ENCODE measurements at places on chromosomes 3 and 15. TPM values are rescaled to one million over a fixed set of nuclear protein-coding genes. Genes with fewer than 3 reads are reported as not detected.

Gene TMIE
- not detected for total RNA-seq

Gene PLSCR5
- total RNA-seq, result not detected

Gene FSD2
- 58.8 TPM for total RNA-seq

Gene CD80
- total RNA-seq, result 0.67 TPM

- no peak for DNase-seq
These were observed 48.7 kb downstream of the EFCAB12 start for GRCh38 chr3:129379582-129380358.

Gene MESP2
- total RNA-seq, result not detected

GRCh38 chr15:60471314-60471713, 7.6 kb downstream of the ICE2 start:
- DNase-seq, result no peak

- DNase-seq, result no peak
These were observed 7.7 kb upstream of the IRAK2 start for GRCh38 chr3:10157031-10157430.

DNA sequence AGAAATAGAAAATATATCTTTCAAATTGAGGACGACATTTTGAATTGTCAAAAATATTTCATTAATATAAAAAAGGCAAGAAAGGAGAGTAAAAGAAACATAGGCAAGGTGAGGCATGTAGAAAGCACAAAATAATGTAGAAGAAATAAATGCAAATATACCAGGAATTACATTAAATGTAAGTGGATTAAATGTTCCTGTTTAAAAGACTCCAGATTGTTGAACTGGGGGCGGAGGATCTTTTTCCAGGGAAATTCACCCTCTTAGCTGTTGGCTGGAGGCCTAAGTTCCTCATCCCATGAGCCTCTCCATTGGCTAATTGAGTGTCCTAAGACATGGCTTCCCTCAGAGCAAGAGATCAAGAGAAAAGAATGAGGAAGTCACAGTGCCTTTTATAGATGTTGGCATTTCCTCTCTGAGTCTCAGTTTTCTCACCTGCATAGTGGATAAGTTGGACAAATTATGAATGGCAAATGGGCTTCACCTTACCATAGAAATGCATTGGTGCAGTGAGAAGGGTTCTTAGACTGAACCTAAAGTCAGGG, 147.4 kb upstream of the SMAD3 start:
- DNase-seq, result no peak

DNA sequence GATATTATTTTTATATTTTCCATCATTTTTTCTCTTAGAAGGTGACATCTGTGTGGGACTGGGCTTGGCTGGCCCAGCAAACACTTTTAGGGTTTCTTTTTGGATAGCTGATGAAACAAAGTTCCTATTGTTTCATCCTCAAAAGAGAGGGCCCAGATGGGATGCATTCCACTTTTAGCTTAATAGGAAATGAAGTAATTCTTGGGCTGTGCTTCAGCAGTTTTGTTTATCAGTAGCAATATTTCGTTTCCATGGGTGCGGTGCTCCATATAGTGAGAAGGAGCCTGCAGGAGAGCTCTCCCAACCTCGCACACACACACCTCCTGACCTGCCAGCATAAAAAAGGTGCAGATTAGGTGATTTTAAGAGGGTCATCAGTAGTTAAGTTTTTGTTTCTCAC, 147.5 kb downstream of the AKAP13 start:
- DNase-seq, result no peak

DNA sequence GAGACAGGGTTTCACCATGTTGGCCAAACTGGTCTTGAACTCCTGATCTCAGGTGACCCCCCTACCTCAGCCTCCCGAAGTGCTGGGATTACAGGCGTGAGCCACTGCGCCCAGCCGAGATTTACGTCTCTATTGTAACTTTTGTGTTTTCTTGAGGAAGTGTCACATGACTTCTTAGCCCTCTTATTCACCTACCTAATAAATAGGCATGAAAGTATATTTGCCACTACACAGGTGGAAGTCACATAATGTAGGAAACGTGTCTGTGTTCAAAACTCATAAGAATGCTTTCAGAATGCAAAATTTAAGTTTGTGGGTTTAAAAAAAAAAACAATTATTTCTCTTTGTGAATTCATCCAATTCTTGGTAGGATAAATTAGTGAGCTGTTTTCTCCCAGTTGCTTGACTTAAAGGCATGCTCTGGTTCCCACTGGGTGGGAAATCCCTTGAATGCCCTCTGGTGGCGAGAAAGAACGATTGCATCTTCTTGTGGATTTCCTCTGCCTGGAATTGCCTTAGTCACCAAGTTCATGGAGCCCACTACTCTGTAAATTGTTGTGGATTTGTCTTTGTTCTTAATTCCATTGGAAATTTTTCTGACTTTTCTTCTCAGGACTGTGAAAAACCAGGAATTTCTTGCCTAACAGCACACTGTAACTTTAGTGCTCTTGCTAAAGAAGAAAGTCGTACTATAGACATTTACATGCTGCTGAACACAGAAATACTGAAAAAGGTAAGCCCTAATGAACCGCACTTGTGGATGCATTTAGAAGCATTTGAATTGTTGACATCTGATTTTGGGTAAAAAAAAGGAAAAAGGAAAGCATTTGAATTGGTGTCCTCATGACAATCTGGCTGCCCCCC, 82.2 kb upstream of the CTDSPL start:
- DNase-seq, result no peak

GRCh38 chr3:16550305-16550675, 36.8 kb upstream of the RFTN1 start:
- no peak for DNase-seq

Gene LMCD1
- total RNA-seq, result 73.5 TPM

DNA sequence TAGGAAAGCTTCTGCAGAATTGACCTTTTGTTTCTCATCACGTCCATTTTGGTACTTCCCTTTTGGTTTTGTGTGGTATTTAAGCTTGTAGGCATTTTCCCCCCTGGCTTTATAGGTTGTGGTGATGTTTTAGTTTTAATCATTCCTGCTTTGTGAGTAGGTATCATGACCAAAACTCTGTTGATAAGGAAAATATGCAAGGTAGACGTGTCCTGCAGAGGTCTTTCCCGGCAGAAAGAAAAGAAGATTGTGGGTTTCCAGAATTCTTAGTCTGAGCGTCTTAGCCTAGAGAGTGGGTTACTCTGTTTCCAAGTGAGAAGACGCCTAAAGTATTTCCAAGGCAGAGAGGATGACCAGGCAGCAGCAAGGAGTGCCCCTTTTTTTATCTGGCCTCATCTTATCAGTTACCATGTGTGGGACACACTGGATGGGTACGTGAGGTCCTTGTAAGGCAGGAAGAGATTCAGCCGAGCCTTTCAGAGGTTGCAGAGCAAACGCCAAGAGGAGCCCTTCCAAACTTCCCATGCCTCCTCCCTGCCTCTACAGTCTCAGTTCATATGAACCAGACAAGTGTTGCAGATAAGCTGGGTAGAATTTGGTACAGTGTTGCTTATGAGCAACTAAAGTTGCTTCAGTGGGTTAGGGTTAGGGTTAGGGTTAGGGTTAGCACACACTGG, 58.8 kb downstream of the ARNT2 start:
- DNase-seq, result no peak

DNA sequence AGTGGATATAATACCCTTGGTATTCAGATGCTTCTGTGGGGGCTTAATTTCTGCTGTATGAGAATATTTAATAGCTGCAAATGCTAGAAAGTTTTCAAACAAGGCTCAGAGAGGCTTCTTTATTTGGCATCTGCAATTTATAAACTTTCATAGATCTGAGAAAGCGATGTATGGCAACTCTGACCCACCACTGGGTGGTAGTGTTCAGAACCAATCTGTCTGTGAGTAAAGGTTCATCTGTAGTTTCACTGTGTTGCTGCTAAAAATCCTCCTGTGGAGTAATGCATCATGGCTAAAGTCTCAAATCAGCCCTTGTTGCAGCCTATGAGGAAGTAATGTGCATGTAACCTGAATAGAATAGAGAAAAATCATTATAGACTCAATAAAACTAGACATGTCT, 47.4 kb downstream of the CLSTN2 start:
- DNase-seq, result no peak

DNA sequence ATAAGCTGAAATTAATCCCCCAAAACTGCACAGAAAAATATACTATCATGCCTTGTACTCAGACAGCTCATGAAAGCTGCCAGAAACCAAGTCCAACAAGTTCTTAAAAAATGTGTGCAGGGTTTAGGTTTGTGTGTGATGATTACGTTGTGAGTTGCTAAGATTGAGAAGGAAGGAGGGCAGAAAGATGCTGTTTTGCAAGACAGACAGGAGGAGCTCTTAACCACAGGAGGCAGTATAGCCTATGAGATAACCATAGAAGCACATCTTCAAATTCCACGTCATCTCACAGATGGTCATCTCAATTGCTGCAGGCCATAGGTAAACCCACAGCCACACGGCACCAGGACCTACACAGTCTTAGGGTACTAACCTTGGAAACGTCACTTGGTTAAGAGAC, 191.9 kb downstream of the STT3B start:
- no peak for DNase-seq

Gene FBXL2
- 2.0 TPM for total RNA-seq

GRCh38 chr3:175107231-175107630, 248.1 kb downstream of the NAALADL2 start:
- no peak for DNase-seq

Gene CTXN2
- total RNA-seq, result not detected

Gene SLC6A1
- total RNA-seq, result 4.1 TPM

Gene SHC4
- total RNA-seq, result 4.9 TPM

Gene SCN11A
- total RNA-seq, result 0.07 TPM

DNA sequence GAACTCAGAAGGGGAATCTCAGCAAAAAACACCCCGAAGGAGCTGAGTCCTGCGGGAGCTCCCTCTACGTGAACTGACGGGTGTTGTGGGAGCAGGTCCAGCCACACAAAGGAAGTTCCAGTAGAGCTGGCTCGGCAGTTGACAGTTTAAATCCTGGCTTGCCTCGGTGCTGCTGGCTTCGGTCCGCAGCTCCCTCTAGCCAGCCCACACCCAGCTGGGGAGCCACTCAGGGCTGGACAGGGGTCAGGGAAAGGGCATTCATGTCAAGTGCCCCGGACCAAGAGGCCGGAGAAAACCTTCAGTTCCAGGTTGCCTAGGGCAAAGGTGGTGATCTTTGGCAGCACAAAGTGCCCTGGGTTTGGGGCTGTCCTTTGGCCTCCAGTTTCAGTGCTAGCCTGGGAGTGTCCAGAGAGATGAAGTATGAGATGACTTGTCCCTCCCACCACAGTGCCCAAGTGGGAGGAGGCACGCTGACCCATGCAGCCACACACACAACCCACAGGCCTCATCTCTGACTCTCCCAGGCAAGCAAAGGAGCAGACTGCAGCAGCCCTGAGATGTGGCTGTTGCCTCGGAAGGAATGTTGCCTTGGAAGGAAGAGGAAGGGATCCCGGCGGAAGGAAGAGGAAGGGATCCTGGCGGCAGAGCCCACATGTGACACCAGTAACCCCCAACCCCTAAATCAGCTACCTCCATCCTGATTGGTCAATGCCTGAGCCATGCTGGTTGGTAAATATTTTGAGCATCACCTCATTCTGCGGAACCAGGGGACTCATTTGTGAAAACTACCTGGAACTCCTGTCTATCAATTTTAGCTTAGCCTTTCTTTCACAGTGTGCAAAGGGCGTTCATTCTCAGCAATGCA, 13.9 kb upstream of the ANPEP start:
- peak; percentile 75 for DNase-seq

GRCh38 chr3:3689601-3690375, 109.4 kb upstream of the LRRN1 start:
- DNase-seq, result no peak

Gene NUP210
- total RNA-seq, result 4.5 TPM

- peak; percentile 93 for DNase-seq
These were observed 56.9 kb upstream of the FLNB start for GRCh38 chr3:57951066-57951882.

GRCh38 chr3:156691920-156692319, 17.5 kb downstream of the TIPARP start:
- no peak for DNase-seq

Gene PTPRG
- total RNA-seq, result 39.2 TPM

Gene NPAP1
- total RNA-seq, result not detected
